ENCODE measurements at places on chromosomes 6 and 20.
A peak's percentile ranks its signal among the peaks of the same experiment; 100 is the strongest.

DNA sequence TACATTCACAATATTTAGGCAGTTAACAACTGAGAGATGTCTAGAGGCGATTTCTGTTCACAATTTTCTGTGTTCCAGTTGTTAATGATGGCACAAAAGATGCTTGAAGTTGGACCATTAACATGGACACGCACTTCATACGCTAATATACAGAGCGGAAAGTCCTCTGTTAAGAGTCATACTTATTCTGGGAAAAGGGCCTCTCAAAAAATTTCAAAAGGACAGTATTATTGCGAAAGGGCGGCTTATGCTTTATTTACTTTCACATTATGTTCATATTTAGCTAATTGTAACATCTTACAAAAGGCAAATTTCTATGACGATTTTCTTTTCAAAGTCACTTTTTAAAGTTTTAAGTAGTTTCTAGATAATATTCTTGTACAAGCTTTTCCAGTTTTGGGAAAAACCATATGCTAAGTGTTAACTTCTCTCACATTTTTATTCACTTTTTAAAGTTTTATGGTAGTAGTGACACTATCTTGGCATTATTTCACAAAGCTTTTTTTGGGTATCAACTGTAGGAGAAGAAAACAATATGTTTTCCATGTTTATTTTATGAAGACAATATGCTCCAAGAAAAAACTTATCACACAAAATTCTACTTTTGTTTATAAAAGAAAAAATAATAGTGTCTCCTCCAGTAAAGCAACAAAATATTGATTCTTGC is 62.3 kb downstream of the MAP7 start:
- DNase-seq, result no peak

- DNase-seq, result no peak
Observed at GRCh38 chr6:13296536-13296997, 31.8 kb downstream of the TBC1D7 start.

DNA sequence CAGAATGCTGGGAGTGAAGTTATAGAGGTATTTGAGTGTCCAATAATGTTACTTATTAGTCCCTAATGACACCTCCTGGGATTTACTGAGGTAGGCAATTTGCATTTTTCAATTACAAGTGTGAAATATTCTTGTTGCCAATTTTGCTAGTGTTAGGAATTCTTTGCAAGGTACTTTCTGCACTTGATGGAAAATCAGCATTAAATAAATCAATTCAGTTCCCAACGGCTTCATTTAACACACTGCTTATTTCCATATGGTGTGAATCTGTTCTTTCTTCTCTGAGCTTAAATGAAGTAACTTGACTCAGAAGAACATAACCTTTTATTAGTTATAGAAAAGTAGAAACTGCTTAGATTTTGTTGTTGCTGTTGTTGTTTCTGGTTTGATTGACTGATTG is 21.2 kb downstream of the CCN2 start:
- no peak for DNase-seq

GRCh38 chr6:107864226-107865127 is 40.4 kb upstream of the SCML4 start:
- DNase-seq, result no peak

DNA sequence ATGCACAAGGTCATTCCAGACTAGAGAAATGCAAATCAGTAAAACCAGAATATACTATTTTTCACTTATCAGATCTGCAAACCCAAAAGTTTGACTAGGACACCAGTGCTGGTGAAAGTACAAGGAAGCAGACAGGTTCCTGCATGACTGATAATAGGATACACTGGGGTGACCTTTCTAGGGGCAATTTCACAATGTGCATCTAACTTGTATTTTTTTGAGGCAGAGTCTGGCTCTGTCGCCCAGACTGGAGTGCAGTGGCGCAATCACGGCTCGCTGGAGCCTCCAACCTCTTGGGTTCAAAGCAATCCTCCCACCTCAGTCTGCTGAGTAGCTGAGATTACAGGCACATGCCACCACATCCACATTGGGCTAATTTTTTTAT is 11.4 kb downstream of the COMMD7 start:
- DNase-seq, result no peak

DNA sequence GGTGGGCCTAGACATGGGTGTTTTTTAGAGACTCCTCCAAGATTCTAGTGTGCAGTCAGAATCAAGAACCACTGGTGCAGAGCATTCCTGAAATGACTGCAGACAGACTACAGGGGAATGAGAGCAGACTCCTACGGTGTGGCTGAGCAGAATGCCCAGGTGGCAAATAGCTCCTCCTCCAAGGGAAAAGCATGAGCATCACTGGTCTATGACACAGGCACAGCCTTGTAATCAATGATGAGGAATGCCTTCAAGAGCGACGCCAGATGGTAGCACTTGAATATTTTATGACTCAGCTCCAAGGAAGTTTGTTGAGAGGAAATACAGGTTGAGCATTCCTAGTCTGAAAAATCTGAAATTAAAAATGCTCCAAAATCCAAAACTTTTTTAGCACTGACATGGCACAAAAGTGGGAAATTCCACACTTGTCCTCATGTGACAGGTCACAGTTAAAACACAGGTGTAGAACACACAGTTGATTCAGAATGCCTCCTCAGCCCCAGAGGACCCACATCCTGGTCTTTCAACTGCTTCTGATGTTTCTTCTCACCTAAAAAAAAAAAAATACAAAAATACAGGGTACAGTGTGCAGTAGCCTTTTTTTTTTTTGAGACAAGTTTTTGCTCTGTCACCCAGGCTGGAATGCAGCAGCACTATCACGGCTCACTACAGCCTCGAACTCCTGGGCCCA is 10.6 kb upstream of the FAM8A1 start:
- DNase-seq, result peak; percentile 40

- no peak for DNase-seq
Observed at GRCh38 chr20:62495749-62496567, 20.2 kb upstream of the GATA5 start.

DNA sequence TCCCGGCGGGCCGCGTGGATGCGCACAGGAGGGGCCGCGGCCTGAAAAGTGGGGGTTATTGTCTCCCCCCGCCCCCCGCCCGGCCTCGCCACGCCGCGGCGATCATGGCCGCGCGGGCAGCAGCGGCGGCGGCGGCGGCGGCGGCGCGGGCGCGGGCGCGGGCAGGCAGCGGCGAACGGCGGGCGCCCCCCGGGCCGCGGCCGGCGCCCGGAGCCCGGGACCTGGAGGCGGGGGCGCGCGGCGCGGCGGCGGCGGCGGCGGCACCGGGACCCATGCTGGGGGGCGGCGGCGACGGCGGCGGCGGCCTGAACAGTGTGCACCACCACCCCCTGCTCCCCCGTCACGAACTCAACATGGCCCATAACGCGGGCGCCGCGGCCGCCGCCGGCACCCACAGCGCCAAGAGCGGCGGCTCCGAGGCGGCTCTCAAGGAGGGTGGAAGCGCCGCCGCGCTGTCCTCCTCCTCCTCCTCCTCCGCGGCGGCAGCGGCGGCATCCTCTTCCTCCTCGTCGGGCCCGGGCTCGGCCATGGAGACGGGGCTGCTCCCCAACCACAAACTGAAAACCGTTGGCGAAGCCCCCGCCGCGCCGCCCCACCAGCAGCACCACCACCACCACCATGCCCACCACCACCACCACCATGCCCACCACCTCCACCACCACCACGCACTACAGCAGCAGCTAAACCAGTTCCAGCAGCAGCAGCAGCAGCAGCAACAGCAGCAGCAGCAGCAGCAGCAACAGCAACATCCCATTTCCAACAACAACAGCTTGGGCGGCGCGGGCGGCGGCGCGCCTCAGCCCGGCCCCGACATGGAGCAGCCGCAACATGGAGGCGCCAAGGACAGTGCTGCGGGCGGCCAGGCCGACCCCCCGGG is 637 bp downstream of the ARID1B start:
- DNase-seq, result peak; percentile 61

- no peak for DNase-seq
Observed at GRCh38 chr6:4693173-4693970, 82.8 kb upstream of the CDYL start.

DNA sequence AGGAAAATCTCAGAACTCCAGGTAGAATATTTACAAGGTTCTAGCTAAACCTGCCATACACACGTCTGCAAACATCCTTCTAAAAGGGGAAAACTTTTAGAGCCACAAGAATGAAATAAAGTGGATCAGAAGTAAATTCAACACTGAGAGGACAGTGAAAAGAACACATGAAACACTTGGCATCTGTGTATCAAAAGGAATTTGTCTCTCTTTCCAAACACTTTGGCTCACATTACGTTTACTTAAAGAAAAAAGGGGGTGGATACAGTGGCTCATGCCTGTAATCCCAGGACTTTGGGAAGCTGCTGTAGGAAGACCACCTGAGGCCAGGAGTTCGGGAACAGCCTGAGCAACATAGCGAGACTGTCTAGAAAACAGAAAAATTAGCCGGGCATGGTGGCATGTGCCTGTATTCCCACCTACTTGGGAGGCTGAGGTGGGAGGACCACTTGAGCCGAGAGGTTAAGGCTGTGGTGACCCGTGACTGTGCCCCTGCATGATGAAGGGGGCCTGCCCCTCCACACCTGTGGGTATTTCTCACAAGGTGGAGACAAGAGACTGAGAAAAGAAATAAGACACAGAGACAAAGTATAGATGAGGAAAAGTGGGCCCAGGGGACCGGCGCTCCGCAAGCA is 35.4 kb downstream of the NINL start:
- no peak for DNase-seq

DNA sequence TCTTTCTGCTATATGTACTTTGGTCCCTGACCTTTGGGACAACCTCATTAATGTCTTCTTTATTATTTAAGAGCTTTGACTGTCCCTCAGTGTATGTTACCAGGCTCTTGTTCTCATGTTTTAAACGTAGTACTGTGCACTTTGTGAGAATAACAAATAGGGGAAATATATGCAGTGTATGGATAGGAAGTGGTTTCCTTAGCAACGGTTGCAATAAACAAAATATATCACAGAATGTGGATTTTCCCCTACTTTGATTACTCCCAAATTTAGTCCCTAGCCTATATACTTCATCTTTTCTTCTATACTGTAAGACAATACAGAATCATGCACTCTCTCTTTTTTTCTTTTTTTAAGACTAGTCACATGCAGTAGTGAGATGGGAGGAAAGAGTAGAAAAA is 123.8 kb upstream of the AKIRIN2 start:
- DNase-seq, result no peak

DNA sequence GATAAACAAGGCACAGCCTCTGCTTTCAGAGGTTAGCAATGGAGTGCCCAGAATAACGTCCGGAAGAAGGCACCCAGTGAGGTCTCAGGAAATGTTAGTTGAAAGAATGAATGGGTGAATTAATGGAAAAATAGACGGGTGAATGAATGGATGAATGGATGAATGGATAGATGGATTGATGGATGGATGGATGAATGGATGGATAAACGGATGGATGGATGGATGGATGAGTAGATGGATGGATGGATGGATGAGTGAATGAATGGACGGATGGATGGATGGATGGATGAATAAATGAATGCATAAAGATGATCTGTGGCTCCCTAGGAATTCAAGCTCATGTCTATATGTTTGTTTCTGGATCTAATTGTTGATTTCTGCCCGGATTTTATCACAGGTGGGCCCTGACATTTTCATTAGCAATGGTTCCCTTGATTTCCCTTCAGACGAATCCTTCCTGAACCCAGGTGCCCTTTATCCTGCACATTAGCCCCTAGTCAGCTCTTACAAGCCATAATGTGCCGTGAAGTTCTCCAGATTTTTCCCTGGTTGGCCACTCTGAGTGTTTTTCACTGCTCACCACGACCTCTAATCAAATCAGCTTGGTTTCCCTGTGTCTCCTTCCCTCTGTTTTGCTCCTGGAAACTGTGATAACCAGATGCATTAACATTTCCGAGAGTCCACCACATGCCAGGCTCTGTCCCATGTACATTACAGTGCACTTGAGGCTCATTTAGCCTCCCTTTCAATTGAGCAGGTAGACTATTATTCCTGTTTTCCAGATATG is 22.2 kb downstream of the TSHZ2 start:
- DNase-seq, result no peak

GRCh38 chr20:63934271-63935068 is 21.7 kb downstream of the UCKL1 start:
- no peak for DNase-seq

- DNase-seq, result no peak
Observed at GRCh38 chr20:62183426-62184142, 756 bp downstream of the MTG2 start.

- DNase-seq, result no peak
Observed at GRCh38 chr6:20882014-20882413, 347.8 kb downstream of the CDKAL1 start.

- no peak for DNase-seq
Observed at GRCh38 chr6:46251583-46252339, 81.0 kb upstream of the ENPP5 start.

GRCh38 chr6:20319520-20320357 is 81.9 kb upstream of the E2F3 start:
- peak; percentile 88 for DNase-seq

- no peak for DNase-seq
Observed at GRCh38 chr6:134936476-134936875, 13.4 kb downstream of the ALDH8A1 start.

- DNase-seq, result no peak
Observed at GRCh38 chr6:105897131-105897530, 189.0 kb upstream of the PRDM1 start.

GRCh38 chr6:144644776-144645175 is 359.6 kb downstream of the UTRN start:
- DNase-seq, result no peak

- no peak for DNase-seq
Observed at GRCh38 chr6:109230453-109230852, 135.1 kb downstream of the CEP57L1 start.

DNA sequence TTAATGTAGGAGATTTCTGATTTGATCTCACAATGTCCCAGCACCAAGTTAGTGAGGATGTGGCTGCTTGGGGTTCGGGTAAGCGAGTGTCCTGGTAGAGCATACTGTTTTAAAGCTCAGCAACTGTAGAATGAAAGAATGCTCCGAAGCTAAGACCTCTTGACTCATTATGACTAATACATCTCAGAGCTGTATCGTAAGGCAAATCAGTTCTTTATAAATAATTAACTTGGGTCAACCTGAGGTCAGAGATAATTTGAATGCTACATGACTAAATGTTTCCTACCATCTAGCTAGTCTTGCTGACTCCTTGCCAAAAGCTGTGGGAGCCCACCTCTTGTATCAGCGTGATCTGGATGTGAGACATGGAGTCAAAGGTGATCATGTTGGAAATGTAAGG is 128.8 kb upstream of the PDE7B start:
- DNase-seq, result no peak

DNA sequence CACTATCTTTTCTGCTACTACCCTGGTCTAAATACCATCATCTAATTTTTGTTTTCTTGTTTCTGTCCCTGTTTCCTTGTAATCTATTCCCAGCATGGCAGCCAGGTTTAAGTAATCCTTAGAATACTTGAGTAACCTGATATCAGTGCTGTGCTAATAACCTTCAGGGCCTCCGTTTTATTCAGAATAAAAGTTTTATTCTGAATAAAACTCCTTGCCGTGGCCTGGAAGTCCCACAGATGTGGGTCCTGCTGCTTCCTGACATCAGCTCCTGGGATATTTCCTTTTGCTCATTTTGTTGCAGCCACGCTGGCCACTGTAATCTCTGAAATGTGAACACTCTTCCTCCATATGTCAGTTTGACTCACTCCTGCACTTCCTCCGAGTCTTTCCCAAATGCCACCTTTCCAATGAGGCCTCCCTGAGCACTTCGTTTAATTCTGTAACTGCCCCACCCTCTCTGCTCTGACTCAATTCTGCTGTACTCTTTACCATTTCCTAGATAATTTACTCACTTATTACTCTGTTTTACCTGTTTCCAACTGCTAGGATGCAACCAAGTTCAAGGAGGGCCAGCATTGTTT is 114.0 kb upstream of the FOXA2 start:
- DNase-seq, result no peak

GRCh38 chr20:46875059-46875458 is 19.6 kb upstream of the EYA2 start:
- DNase-seq, result no peak

GRCh38 chr6:156994215-156995076 is 217.3 kb downstream of the ARID1B start:
- DNase-seq, result no peak
